ENCODE measurements at places on chromosomes 12 and 14. TPM values are rescaled to one million over a fixed set of nuclear protein-coding genes. Genes with fewer than 3 reads are reported as not detected.
A peak's percentile ranks its signal among the peaks of the same experiment; 100 is the strongest.

DNA sequence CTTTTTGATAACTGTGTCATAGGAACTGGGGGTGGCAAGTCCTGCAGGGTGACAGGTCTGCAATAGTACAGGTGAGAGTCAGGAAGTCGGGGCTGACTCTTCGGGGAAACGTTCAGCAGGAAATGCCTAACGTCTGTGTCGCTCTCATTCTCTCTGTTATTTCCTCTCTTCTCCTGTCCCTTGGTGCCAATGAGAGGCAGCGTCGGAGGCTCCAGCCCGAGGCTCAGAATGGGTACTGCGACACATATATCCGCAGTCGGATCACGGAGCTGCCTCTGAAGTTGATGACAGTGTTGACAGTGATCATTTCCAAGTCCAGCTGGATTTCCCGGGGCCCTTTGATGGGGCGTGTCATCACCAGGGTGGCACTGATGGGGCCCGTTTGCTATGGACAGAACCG, 2.7 kb upstream of the TC2N start:
- no peak for DNase-seq

DNA sequence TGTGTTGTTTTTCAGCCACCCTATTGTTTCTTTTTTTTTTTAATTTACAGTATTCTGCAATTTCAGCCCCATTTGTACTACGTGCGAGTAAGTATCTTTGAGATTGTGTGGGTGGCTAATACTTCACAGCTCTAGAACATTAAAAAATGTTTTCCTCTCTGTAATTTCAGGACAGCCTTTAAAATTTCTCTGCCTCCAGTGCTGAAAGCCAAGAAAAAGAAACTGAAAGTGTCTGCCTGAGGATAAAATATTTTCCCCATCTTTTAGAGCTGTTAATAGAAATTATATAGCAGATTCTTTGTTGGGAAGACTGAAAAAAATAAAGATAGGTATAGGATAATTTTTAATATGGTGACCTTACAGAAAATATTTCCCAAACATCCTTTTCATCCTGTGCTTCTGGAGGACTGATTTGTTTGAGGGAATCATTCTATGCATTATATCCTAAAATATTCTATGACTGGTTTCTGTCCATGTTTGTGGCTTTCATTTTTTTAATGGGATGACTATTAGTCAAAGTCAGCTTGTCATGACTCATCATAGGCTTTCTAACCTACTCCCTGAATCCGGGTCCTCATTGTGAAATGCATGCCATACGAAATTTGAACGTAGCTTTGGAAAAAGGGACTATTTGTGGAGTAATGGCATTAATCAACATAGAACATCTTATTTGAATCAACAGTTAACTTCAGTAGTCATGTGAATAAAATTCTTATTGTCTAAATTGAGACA, 10.8 kb upstream of the TCTN2 start:
- DNase-seq = peak; percentile 87

Gene BATF
- total RNA-seq = not detected

Gene DDX54
- total RNA-seq = 74.3 TPM

Data from LHCN-M2 (cell line).